IMR-90 (cell line): ENCODE measurements at places on chromosomes 3 and 15.

GRCh38 chr3:12170207-12170606 lies 11.5 kb upstream of the TIMP4 start:
- DNase-seq: peak; percentile 77

- no peak for DNase-seq
Measured at GRCh38 chr15:84736375-84736774, 12.0 kb upstream of the ZNF592 start.

GRCh38 chr15:31457161-31457560 lies 130.5 kb downstream of the KLF13 start:
- no peak for DNase-seq

- DNase-seq: peak; percentile 88
Measured at GRCh38 chr3:129228891-129229585, 20.4 kb upstream of the COPG1 start.

DNA sequence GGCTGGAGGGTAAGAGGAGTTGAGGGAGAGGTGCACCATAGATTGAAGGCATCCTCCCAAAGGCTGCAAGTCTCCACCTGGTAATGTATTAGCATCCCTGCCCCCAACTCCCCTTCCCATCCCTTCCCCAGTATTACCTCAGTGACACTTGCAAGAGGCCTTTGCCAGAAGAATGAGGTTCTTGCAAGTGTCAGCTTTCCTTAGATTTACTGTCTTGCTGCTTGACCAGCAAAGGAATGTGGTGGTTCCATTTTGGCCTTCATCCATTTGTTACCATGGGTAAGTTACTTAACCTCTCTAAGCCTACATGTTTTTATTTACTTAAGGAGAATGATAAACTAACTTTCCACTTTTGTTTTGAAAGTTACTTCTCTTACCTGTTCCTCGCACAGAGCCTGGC lies 108.9 kb downstream of the LRTM1 start:
- DNase-seq: no peak
